ENCODE measurements at places on chromosomes 3 and 15. TPM values are rescaled to one million over a fixed set of nuclear protein-coding genes. Genes with fewer than 3 reads are reported as not detected.

The TM4SF1 gene
- 154 TPM for total RNA-seq

The DLL4 gene
- not detected for total RNA-seq

The ATP13A5 gene
- not detected for total RNA-seq

The CPEB1 gene
- total RNA-seq, result 10.8 TPM

DNA sequence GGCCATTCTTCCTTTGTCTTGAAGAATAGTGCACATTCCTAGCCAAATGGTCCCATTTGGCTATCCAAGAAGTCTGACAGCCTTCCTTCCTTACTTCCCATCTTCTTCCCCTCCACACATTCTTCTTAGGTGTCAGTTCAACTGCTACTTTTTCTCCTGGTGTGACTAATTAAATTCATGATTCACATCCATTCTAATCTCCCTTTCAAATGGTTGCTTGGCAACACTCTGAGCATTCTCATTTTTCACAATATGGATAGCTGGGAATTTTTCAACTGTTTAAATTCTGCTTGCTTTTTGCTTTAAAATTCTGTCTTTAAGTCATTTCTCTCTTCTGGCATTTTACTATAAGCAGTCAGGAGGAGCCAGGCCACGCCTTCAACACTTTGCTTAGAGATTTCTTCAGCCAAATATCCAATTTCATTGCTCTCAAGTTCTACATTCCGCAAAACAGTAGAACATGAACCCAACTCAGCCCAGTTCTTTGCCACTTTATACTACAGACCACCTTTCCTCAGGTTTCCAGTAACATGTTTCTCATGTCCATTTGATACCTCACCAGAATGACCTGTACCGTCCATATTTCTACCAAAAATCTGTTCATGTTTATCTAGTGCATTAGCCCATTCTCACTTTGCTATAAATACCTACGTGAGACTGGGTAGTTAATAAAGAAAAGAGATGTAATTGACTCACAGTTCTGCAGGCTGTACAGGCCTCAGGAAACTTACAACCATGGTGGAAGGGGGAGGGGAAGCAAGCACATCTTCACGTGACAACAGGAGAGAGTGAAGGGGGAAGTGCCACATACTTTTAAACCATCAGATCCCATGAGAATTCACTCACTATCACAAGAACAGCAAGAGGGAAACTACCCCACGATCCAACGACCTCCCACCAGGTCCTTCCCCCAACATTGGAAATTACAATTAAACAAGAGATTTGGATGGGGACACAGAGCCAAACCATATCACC lies 31.9 kb upstream of the MCF2L2 start:
- peak; percentile 40 for DNase-seq

DNA sequence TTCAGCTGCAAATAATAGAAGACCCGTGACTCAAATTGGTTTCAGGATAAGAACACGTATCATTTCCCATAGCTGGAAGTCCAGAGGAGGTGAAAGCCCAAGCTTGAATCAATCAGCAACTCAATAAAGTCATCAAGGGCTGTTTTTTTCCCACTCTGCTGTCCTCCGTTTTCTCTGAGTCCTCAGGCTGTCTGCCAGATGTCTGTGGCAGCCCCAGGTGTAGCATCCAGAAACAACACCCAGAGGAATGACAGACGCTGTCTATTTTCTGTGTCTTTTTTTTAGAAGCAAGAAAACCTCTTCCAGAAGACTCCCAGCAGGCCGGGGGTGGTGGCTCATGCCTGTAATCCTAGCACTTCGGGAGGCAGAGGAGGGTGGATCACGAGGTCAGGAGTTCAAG lies 204.4 kb downstream of the FAM43A start:
- DNase-seq, result no peak

GRCh38 chr3:20890111-20890519 lies 704.1 kb upstream of the SGO1 start:
- DNase-seq, result no peak

The SLC28A1 gene
- total RNA-seq, result not detected

DNA sequence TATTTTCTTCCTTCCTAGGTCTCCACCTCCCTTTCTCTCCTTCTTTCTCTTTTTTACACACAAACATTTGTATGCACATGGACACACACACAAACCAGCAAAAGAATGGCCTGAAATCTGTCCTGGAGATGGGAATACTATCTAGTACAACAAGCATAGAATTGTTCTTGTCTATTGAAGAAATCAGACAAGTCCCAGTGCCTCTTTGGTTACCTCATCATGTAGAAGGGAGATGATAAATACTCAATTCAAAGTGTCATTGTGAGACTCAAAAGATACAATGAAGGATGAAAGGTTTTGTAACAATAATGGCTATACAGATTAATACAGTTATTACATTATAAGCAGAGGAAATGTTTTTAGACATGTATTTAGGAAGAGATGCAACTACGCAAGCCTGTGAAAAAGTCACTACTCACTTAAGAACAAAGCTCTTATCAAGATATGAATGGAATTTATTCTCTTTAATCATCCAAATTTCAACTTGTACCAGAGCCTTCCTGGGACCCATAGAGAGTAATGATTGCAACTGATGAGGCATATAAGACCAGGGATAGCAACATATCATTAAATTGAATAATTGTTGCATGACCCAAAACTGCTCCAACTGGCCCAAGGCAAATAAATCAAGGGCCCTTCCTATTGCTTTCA lies 43.2 kb downstream of the P3H2 start:
- no peak for DNase-seq

- DNase-seq, result no peak
Observed at GRCh38 chr3:127610105-127610504, 11.9 kb downstream of the MCM2 start.

The THBS1 gene
- total RNA-seq, result 26.4 TPM

GRCh38 chr3:148642214-148642613 lies 55.5 kb upstream of the AGTR1 start:
- DNase-seq, result no peak

GRCh38 chr15:40986820-40987219 lies 33.5 kb downstream of the CHAC1 start:
- DNase-seq, result no peak

Measured in A172 (cell line).